Vagina (tissue), 2 donors: ENCODE measurements at places on chromosomes 16 and 17.

GRCh38 chr16:86714166-86714565 is 135.8 kb downstream of the FOXL1 start:
- no peak for DNase-seq

GRCh38 chr16:66085651-66086050 is 280.8 kb upstream of the CDH5 start:
- DNase-seq, result no peak

DNA sequence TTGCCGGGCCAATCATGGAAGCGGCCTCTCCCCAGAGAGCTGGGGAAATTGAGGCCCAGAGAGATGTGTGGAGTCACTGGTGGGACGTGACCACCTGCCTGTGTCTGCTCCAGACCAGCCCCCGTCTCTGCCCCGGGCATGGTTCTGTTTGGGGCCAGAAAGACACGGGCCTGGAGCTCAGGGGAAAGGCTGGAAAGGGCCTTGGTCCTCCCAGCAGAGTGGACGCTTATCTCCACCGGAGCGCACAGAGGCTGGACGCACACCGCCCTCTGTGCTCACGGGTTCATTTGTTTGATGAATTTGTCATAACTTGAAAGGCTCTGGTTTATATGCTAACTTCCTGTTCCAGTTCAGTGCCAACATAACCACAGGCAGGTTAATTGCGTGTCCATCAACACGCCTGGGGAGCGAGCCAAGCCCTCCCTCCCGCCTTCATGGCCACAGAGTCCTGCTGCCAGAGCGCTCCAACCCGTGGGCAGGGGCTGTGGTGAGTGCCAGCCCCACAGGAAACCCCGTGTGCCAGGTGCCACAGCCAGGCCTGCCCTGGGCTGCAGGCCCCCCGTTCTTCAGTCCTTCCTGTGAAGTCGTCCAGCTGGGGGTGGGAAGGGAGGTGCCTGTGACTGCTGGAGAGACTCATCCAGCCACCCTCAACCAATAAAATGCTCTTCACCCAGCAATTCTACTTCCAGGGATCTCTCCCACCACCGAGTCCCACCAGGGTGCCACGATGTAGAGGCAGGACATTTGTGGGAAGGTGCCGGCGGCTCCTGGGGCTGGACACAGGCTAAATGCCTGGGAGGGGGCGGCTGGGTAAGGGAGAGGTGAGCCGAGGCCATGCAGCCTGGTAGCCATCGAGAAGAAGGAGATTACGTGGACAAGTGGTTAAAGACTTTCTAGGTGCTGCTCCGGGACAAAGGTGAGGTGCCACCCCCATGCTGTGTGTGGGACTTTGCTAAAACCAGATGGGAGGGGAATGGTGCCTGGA is 29.4 kb upstream of the BAHCC1 start:
- DNase-seq, result no peak

DNA sequence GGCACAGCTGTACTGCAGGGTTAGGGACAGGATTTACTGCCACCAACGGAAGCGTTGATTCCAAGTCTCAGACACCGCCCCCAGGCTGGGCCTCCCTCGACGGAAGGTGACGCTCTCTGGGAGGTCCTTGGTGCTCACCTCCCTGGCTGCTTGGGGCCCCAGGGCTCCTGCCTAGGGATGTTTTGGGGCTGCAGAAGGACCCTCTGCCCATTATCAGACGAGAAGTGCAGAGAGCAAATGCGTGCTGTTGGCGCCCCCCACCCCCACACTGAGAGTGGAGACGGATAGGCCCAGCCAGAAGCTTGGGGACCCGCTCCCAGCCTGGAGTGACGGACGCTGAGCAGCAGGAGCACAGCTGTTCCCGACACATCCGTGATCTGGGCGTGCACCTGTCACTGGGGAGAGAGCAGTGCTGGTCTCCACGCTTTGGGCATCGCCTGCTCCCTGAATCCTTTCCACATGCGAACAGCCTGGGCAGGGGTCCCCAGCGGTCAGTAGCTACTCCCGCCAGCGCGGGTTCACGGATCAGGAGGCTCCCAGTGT is 5.1 kb upstream of the SOX8 start:
- DNase-seq, result no peak

DNA sequence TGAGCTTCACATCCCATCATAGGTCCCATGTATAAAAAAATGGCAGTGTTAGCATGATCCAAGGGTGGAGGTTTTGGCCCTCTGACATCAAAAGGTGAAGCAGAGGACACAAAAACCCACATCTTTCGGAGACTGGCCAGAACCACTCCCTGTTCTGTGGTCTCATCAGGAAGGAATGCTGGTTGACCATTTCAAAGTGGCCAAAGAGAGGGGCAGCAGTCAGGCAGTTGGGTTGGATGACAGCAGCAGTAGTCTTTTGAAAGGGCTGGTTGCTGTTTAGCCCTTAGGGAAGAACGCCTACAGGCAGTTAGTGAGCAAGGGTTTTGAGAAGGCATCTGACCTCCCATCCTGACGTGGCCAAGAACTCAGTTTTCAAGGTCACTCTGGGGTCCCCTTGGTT is 40.5 kb downstream of the LCMT1 start:
- no peak for DNase-seq

DNA sequence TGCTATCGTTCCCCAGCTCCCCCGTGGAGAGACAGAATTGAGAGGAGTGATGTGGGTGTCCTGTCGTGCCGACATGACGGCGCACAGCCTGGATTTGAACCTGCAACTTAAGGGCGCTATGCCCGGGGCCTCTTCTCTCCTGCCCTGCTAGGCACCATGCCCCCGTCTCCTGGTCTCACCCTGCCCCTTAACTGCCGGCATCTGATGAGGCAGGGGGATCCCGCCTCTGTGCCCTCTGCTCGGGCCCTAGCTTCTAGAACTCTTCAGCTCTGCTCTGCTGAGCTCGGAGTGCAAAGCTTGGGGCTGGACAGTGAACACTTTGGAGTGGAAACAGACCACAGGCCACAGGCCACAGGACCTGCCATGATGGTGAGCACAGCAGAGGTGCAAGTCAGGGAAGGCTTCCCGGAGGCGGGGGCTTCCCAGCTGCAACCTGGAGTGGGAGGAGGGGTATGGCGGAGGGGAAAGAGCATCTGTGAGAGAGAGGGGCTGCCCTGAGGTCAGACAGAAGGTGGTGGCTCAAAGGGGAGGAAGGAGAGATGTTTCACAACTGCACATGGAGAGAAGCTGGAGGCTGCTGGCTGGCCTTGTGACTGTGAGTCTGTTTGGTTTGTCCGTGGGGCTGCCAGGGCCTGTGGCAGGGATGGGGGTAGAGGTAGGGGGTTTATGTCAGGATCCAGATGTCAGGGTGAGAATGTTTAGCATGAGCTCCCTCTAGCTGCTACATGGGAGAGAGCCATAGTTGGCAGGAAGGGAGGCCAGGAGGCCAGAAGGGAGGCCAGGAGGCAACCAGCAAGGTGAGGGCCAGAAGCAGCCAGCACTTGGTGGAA is 107.8 kb downstream of the CRLF3 start:
- DNase-seq, result no peak

GRCh38 chr17:57255182-57255775 is 1.0 kb upstream of the MSI2 start:
- no peak for DNase-seq

DNA sequence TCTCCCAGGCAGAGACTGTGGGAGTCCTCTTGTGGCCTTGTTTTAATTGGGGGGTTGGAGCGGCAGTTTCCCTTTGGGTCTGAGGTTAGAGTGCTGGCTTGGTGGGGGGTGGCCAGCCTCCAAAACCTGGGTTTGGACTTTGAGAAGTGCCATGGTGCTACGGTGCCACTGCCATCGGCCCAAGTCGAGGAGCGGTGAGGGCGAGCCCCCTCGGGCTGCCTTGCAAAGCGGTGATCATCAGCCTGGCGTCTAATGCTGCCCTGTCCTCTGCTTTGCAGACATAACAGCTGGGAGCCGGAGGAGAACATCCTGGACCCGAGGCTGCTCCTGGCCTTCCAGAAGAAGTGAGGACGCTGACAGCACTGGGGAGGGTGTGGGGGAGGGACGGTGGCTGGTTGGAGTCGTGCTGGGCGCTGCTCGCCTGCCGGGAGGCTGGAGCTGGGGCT is 1.2 kb downstream of the CBX2 start:
- DNase-seq, result no peak

- no peak for DNase-seq
Measured at GRCh38 chr17:51374209-51374608, 113.9 kb downstream of the UTP18 start.

DNA sequence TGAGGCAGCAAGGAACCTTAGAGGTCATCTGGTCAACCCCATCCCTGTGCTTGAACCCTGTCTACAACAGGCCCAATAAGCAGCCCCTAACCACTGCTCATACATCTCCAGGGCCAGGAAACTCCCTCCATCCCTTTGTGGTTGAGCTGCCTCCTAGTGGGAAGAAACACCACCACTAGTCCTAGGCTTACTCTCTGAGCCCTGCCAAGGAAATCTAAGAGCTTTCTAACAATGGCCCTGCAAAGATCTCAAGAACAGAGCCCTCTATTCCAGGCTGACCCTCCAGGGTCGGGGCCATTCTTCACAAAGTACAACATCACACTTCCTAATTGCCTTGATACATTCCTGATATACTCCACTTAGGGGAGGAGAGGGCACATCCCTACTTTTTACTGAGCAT is 5.8 kb downstream of the ACLY start:
- no peak for DNase-seq

DNA sequence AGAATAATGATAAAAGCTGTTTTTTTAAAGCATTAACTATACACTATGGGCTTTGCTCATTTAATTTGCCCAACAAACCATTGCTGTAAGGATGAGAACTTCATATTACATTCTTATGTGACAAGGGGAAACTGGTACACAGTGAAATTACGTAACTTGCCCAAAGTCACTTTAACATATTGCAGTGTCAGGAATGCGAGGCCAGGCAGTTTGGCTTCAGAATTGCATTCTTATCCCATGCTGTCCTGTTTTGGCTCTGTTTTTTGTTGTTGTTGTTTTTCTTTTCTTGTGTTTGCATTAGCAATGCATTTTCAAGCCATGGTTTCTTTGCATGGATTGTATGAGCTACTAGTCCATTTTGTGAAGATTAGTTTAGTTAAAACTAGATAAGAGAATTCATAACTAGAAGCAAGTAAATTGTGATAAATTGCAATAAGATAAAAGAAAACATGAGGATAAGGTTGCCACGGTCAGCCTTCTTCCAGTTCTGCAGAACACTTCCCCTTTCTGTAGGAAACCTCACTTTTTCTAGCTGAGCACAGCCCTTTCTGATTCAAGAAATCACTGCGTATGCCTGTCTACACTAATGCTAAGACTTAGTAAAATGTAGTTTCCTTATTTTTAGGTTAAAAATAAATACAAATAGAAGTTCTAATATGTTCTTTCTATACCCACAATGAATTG is 221.3 kb upstream of the KCNJ16 start:
- no peak for DNase-seq

DNA sequence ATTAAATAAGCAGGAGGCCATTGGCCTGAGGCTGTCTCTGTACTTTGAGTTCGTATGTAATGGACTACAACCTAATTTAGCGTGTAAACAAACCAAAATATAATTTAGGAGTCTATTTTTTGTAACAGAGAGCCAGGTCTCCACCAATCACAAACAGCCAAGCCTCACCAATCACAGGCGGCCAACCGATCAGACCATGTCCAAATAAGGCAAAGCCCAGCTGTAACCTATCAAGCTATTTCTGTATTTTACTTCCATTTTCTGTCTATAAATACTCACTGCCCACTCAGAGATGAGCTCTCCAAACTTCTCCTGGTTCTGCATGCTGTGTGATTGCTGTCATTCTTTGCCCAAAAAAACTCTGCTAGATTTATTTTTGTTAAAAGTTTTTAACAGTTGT is 322.7 kb downstream of the NPIPA8 start:
- no peak for DNase-seq

GRCh38 chr16:48347980-48348379 is 37.2 kb downstream of the SIAH1 start:
- no peak for DNase-seq

DNA sequence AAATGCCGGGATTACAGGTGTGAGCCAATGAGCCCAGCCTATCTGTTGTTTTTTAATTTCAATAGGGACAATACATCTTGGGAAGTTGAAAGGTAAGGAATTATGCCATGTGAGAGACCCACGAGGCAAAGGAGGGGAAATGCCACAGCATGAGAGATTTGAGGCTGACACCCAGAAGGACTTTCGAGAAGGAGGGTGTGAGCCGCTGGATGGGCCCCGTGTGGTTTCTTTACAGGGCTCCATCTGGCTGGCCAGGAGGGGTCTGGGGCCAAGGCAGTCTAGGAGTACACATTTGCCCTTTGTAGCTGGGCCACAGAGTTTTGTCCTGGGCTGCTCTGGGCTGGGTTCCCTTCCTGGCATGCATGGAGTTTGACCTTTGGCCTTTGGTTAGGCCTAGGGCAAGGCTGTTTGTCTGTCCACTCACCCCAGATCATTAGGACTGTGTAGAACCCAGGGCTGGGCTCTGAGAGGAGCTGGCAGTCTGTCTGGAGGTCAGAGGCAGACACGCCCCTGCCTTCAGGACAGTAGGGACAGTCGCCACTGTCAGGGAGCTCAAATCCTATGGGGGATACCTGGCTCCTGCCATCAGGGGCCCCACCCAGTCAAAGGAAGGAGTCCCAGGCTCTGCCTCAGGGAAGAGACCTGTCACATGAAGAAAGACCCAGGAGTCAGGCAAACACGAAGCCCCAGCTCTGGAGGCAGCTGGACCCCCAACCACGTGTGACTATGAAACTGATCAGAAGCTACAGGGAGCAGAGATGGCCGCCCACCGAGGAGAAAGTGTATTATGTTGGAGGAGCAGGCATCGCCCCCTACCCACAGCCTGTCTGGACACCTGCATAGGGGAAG is 24.2 kb upstream of the NXPH3 start:
- peak; percentile 65 for DNase-seq

DNA sequence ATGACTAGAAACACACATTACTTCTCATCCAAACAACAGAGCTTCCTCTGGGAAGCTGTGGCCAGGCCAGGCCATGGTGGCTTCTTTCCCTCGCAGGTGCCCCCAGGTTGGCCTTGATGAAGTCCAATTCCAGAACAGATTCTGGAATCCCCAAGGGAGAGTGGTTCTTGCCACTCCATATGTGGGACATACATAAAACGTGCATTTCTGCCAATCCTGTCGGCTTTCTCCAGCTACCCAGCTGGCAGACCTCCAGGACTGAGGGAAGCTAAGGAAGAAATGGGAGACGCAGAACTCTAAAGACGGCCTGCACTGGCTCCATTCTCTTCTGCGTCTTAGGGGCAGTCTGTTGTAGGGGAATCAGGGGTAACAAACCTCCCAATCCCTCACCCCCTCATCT is 219.2 kb upstream of the CDH5 start:
- no peak for DNase-seq
